ENCODE measurements at places on chromosomes 3 and 15. TPM values are rescaled to one million over a fixed set of nuclear protein-coding genes. Genes with fewer than 3 reads are reported as not detected.

DNA sequence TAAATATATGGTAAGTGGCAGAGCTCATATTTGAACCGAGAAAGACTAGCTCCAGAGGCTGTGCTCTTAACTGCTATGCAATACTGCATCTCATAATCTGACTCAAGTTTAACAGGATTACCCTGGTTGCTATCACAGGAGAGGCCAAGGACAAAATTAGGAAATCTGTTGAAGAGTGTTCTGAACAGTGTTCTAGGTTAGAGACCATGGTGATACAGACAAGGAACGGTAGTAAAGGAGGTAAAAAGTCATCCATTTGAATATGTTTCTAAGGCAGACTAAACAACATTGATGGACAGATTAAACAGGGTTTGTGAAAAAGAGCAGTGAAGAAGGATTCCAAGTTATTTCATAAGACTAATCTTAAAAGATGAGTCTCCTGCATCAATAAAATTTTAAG, 22.1 kb downstream of the PLOD2 start:
- no peak for DNase-seq

Gene CPLX3
- not detected for total RNA-seq

Gene CLDN16
- total RNA-seq: not detected

DNA sequence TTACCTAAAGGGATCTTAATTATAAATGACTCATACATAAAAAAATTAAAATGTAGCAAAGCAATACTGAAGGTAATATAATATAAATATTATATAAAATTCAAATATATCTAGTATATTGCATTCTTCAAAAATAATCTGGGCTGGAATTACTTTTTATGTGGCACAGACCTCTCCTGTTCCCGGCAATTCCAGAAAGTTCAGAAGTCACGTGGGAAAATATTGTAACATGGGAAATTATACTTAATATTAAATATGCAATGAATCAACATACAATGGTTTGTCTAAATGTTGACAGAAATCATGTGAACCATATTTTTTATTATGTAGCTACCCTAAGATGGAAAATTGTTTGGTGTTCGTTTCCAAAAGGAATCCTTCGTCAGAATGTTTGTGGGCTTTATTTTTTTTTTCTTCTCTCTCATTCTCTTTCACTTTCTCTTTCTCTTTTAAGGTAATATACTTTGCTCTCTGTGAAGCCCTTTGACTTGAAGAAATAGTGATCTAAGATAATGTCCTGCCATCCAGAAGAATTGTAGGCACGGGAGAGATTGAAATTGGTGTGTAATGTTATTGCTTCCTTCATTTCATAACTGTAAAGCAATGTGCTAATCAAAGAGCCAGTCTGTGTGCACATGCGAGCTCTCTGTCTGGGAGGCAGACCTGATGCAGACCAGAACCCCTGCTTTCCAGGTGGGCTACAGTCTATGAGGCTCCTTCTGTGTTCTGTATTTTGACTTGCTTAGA, 559.4 kb downstream of the NR2F2 start:
- no peak for DNase-seq

DNA sequence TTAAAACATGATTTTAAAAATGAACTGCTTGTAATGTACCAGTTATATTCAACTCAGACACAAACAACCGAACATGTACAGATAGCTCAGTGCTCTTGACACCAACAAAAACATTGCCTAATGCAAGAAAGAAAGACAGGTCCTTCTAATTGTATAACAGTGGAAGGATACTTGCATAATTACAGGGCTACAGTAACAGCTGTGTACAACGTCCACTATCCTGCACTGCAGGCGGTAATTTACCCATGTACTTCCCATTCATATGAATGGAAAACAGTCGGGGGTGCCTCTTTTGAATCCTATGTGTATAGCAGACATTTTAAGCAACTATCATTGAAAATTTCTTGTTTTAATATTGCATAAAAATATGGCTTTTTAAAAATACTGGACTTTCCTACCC, 41.1 kb upstream of the PLSCR5 start:
- no peak for DNase-seq

Gene CLEC3B
- not detected for total RNA-seq

GRCh38 chr15:74041777-74042435, 40.4 kb downstream of the GOLGA6A start:
- DNase-seq: no peak

Gene KPNA1
- total RNA-seq: 79.4 TPM

DNA sequence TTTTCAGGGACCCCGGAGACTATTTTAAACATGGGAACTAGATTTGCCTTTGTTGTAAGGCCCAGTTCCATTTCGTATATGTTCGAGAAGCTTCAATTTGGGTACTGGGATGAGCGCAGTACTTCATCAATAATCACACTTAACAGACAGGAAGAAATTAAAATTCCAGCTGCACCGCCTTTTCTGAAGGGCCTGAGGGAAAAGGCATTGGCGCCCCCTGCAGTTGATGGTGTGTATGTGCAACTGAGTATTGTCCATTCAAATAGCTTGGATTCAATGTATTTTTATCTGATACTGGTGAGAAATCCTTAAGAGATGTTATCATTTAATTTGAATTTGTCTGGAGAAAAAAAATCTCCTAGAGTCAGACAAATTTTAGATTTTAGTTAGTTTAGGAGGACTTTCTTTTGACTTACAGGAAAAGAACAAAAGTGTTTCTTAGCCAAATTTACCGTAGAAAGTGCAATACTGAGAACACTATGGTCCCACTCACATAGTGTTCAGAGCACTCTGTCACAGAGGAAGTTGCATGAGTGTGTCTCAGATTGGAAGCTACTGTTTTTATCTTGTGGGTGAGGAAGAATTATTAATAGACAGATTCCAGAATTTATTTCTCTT, 5.4 kb upstream of the ALDH1A2 start:
- peak; percentile 10 for DNase-seq

- DNase-seq: no peak
Measured at GRCh38 chr3:170903123-170903522, 5.3 kb downstream of the EIF5A2 start.

GRCh38 chr3:130901463-130902204, 7.8 kb downstream of the ATP2C1 start:
- no peak for DNase-seq

Gene KNG1
- not detected for total RNA-seq

DNA sequence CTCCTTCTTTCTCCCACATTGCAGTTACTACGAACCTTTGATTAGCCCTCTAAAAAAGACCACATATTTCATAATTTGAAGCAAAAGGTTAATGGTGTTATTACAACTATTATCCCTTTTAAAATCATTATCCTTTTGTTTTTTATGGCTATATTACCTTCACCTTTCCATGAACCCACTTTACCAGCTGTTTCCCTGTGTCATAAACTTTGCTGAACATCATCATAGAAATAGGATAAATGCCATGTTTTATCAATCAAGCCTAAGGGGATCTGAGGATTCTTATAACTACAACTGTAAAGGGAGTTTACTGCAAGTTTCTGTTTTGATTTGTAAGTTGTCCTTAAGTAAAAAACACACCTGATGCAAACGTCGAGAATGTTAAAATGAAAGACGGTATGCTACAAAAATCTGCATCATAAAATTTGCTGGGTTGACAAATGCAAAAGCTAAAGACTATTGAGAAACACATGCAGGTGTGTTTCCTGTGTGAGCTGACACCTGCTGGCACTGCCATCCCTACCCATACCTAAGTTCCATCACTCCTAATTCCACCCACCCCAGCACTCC, 39.1 kb upstream of the ARRDC4 start:
- DNase-seq: no peak

Gene GTF2E1
- 23.0 TPM for total RNA-seq

GRCh38 chr3:23650371-23651140, 155.2 kb upstream of the UBE2E1 start:
- no peak for DNase-seq

DNA sequence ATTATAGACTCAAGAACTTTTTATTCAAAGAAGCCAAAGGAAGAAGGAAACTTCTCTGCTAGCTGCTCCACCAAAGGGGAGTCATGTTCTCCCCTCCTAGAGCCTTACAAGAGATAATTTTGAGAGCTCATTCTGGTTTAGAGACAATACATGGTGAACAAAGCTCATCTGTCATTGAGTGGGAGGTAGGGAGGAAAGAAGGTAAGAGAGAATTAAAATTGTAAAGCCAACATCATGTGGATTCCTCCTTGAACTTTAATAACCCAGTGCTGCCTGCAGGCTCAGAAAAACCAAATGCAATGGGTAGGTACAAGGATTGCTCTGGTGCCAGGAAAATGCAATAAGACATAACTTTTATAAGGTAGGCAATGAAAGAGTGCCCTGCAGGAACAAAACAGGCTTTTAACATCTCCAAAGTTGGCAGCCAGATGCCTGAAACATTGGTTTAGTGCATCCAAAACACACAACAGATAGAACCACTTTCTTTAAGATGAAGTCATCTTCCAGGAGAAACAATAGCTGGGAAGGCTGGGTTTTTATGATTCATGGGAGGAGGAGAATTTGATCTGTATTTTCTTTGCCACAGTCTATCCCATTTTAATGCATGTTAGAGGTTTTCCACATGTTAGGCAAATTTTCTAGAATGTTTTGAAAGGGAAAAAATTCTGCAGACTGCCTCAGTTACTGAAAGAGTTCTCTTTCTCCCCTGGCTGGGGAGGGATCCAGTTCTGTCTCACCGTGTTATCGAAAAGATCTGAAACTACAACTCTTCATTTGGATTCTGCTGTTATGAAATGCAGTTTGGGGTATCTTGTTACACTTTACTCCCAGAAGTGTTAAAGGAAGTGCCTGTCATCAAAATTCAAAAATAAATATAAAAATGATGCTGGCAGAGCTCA, 11.3 kb upstream of the ARHGEF3 start:
- DNase-seq: no peak

DNA sequence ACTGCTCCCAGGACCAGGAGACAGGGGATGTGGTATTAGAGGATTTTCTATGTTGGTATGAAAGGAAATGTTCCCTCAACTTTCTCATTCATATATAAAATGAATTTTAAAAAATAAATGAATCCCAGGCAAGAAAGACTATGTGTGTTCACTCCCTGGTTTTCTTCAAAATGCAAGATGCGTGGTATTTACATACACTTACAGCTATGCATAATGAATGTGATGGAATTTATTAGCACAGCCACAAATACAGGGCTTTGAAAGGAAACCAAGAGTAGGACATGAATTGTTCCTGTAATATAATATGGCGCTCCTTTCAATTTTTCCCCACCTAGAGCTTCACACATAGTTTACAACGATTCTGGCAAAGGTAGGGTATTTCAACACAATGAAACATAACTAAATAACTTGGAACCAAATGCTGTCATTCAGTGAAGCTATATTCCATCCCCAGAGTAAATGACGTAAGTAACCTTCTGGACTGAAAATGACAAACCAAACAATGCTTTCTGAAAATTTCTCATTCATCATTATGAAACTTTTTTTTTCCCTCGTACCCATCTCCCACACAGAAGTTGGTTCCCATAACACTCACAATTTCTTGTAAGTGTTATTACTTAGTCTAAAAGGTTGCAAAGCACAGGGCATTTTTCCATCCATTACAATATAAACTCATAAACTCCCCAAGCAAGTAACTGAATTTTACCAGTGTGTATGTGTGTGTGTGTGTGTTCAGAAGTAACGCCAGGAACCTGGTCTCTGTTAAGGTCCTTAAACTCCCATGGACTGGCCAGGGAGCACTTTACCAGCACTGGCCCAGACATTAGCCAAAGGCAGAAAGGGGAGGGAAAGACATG, 41.8 kb downstream of the CBLB start:
- no peak for DNase-seq

GRCh38 chr15:22954326-22954725, 25.8 kb downstream of the CYFIP1 start:
- DNase-seq: no peak

Gene FMN1
- total RNA-seq: 1.2 TPM

GRCh38 chr15:70557521-70558258, 205.7 kb downstream of the UACA start:
- DNase-seq: no peak

DNA sequence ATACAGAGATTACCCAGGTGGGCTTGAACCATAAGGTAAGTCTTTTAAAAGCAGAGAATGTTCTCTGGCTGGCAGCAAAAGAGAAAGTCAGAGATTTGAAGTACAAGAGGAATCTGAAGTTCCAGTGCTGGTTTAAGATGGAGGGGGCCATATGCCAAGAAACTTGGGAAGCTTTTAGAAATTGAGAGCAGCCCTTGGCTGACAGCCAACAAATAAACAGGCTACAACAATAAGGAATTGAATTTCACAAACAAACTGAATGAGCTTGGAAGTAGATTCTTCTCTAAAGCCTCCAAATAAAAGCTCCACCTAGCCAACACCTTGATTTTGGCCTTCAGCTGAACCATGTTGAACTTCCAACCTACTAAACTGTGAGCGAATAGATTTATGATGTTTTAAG, 85.7 kb downstream of the TRIM42 start:
- no peak for DNase-seq

- DNase-seq: no peak
Measured at GRCh38 chr3:4198491-4198890, 104.7 kb upstream of the SETMAR start.

DNA sequence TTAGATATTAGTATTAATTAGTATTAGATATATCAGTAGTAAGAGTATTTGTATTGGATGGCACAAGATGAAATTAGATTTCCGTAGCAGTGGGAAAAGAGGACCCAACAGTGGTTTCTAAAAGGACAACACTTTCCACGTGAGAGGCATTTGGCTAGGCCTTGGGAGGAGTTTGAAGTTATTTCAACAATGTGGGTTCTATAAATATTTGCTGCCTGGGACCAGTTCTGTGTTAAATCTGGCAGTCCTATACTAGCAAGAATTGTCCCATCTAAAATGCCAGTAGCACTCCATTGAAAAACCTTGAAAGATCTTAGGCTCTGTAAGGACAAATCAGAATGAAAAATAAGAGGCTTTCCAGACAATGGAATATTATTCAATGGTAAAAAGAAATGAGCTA, 347.1 kb upstream of the DNAJC19 start:
- no peak for DNase-seq

- DNase-seq: no peak
Measured at GRCh38 chr3:172568701-172569100, 45.5 kb upstream of the TNFSF10 start.

DNA sequence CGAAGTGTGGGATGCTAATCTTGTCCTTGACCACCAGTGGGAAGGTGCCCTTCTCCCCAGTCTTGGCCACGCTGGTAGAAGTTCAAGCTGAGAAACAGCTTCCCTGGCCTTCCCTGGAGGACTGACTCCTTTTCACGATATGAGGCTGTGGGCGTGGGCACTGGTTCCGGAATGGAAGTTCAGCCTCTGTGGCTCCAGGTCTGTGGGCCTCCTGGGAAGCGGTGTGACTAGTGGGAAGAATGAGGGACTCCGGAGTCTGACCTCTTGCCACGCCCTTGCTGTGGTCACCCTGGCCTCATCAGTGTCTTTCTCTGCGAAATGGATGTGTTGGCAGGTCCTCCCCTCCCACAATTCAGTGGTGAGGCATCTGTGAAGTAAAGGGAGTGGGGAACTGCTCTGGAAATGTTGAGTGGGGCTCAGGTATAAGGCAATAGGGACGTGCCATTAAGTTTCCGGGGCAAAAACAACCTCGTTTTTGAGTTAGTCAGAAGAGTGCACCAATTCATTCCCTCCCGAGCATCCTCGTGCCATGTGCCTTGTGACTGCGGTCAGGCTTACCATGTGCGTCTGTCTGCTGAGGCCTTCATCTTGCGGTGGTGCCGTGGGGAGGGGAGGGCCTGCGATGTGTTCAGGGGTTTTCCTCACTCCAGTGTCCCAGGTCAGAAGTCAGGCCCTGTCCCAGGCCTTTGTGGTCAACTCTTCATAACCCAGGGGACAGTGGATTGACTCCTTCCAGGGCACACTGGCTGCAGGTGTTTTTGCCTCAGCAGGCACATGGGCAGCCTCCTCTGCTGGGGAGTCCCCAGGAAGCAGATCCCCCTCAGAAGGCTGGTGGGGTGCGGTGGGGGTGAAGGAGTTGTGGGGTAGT, 11.8 kb upstream of the SEC13 start:
- peak; percentile 60 for DNase-seq

GRCh38 chr3:192487033-192487432, 240.3 kb downstream of the FGF12 start:
- DNase-seq: no peak

Gene ALDH1A3
- not detected for total RNA-seq
